Activated CD8-positive, alpha-beta T cell treated with anti-CD3 and anti-CD28 coated beads, Interleukin-2, amount 10 ng/mL, durations not matched to agents 7 days and 5 days (primary cell): ENCODE measurements at places on chromosomes 13 and 19. TPM values are rescaled to one million over a fixed set of nuclear protein-coding genes. Genes with fewer than 3 reads are reported as not detected.

DNA sequence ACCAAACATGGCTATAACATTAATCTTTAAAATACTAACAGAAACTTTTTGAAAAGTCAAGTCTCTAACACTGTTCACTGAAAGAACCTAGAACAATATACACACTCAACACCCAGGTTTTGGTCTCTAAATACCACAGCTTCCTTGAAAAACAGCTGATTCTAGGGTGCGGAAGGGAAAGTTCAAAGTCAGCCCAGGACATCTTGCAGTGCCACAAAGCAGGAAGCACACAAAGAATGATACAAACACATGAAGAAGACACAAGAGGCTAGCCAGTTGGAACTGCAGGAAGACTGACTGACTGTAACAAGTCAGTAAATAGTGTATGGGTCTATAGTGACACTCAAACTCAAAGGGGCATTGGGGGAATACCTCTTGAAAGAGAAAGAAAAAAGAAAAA, 4.6 kb downstream of the DEDD2 start:
- peak overlapping the region; percentile 9 for H3K4me3 ChIP-seq
- peaks cover 59% of the 10 kb centered on the region for H3K4me1 ChIP-seq
- no peak for DNase-seq
- H3K27ac ChIP-seq: peak overlapping the region; percentile 68

FFAR1 gene
- not detected for total RNA-seq

SACS gene
- total RNA-seq: 30.6 TPM

CYP2A6 gene
- total RNA-seq: not detected

WDR87 gene
- total RNA-seq: not detected

- H3K27me3 ChIP-seq: peaks cover 6% of the 10 kb centered on the region
- H3K27ac ChIP-seq: peak overlapping the region; percentile 5
- DNase-seq: no peak
- no peaks in the 10 kb centered on the region for H3K36me3 ChIP-seq
- peaks cover 4% of the 10 kb centered on the region for H3K4me1 ChIP-seq
- no peak overlapping the region for H3K4me3 ChIP-seq
Observed at GRCh38 chr19:51693819-51694218, 689 bp downstream of the SPACA6 start.

DNA sequence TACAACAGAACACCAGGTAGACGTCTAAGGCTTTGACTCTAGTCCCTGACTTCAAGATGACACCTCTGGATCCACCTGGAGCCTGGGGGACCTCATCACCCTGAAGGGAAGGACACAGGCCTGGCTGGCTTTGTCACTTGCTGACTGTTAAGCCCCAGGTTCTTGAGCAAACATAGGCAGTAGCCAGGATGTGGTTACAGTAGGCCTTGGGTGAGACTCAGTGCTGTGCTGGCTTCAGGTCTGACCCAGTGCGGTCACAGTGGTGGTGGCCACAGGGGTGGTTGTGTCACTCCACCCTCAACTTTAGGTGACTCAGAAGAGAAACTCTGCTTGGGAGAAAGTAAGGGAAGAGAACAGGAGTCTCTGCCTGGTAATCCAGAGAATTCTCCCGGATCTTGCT, 497.8 kb downstream of the UQCRFS1 start:
- DNase-seq: no peak
- H3K4me3 ChIP-seq: no peak overlapping the region
- H3K27ac ChIP-seq: no peak overlapping the region
- H3K27me3 ChIP-seq: no peaks in the 10 kb centered on the region

RPL18A gene
- total RNA-seq: 2,184 TPM

- H3K4me3 ChIP-seq: no peak overlapping the region
- DNase-seq: no peak
- H3K36me3 ChIP-seq: no peaks in the 10 kb centered on the region
- peaks cover 38% of the 10 kb centered on the region for H3K27me3 ChIP-seq
- no peak overlapping the region for H3K27ac ChIP-seq
Observed at GRCh38 chr19:34481861-34482379, 362 bp downstream of the WTIP start.

GRCh38 chr13:99033814-99034213, 56.0 kb upstream of the DOCK9 start:
- H3K27ac ChIP-seq: no peak overlapping the region
- H3K4me1 ChIP-seq: peaks cover 15% of the 10 kb centered on the region
- no peak overlapping the region for H3K4me3 ChIP-seq
- H3K27me3 ChIP-seq: no peaks in the 10 kb centered on the region
- peaks cover 34% of the 10 kb centered on the region for H3K36me3 ChIP-seq
- DNase-seq: no peak

GRCh38 chr13:72505376-72505775, 222.1 kb downstream of the MZT1 start:
- no peaks in the 10 kb centered on the region for H3K36me3 ChIP-seq
- no peak overlapping the region for H3K27ac ChIP-seq
- H3K4me3 ChIP-seq: no peak overlapping the region
- H3K4me1 ChIP-seq: no peaks in the 10 kb centered on the region
- no peaks in the 10 kb centered on the region for H3K27me3 ChIP-seq

DNA sequence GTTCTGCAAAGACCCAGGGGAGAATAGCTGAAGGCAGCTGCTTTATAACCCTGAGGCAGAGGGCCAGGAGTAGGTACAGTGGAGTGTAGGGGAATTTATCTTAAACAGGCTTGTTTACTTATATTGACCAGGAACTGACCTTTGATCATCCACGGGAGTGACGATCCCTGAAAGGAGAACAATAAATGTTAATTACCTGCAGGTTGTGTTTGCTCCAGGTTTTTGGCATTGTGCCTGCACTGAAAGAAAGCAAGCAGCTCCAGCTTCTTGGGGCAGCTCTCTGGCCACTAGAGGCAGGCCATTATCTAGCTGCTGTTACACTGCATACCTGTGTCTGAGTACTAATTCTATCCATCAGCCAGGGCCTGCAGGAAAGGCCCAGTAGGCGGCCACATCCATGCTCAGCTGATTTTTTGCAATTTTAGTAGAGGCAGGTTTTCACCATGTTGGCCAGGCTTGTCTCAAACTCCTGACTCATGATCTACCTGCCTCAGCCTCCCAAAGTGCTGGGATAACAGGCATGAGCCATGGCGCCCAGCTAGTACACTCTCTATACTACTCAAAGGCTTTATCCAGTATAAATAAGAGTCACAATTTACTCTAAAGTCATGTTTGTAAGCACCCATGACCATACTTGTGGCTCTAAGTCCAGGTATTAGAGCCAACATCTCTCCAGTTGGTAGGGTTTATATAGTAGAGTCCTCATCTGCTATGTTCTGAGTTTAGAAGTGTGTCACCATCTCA, 8.5 kb upstream of the ZNF91 start:
- H3K4me3 ChIP-seq: no peak overlapping the region
- H3K36me3 ChIP-seq: no peaks in the 10 kb centered on the region
- no peaks in the 10 kb centered on the region for H3K27me3 ChIP-seq
- no peak for DNase-seq

DNA sequence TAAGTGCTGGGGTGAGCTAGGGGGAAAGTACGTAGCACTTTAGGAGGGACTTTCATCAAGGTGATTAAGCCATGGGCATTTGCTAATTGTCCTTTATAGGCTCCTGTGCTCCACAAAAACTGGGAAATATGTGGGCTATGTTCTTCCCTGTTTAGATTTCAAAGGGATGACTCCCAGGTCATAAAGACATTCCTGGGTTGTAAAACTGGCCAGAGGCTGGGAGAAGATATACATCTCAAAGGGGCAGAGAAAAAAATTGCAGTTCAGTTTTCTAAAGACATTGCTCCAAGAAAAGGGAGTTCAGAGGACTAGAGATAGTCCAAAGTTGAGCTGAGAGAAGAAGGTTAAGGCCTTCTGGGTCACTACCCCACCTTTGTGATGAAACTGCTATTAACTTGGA, 204.8 kb downstream of the MYO16 start:
- H3K27ac ChIP-seq: no peak overlapping the region
- DNase-seq: no peak
- no peak overlapping the region for H3K4me3 ChIP-seq
- no peaks in the 10 kb centered on the region for H3K36me3 ChIP-seq
- no peaks in the 10 kb centered on the region for H3K4me1 ChIP-seq

DNA sequence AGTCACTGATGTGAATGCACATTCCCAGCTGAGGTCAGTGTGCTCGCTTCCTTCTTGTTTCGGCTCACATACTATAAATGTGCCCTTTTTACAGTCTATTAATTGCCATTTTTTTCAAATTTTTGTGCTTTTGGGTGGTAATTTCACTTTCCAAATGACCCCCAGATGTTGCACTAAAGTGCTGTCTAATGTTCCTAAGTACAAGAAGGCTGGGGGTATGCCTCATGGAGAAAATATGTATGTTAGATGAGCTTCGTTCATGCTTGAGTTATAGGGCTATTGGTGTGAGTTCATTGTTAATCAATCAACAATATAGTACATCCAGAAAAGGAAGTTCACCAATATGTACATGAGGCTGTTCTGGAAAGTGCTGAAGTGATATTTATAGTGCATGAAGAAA, 84.7 kb downstream of the KL start:
- H3K4me3 ChIP-seq: no peak overlapping the region
- no peaks in the 10 kb centered on the region for H3K4me1 ChIP-seq
- H3K36me3 ChIP-seq: no peaks in the 10 kb centered on the region
- H3K27ac ChIP-seq: no peak overlapping the region
- no peak for DNase-seq
- H3K27me3 ChIP-seq: peaks cover 5% of the 10 kb centered on the region

GRCh38 chr13:73288596-73288995, 229.8 kb downstream of the KLF5 start:
- no peak overlapping the region for H3K27ac ChIP-seq
- peaks cover 12% of the 10 kb centered on the region for H3K27me3 ChIP-seq
- no peak for DNase-seq
- peaks cover 5% of the 10 kb centered on the region for H3K4me1 ChIP-seq

DNA sequence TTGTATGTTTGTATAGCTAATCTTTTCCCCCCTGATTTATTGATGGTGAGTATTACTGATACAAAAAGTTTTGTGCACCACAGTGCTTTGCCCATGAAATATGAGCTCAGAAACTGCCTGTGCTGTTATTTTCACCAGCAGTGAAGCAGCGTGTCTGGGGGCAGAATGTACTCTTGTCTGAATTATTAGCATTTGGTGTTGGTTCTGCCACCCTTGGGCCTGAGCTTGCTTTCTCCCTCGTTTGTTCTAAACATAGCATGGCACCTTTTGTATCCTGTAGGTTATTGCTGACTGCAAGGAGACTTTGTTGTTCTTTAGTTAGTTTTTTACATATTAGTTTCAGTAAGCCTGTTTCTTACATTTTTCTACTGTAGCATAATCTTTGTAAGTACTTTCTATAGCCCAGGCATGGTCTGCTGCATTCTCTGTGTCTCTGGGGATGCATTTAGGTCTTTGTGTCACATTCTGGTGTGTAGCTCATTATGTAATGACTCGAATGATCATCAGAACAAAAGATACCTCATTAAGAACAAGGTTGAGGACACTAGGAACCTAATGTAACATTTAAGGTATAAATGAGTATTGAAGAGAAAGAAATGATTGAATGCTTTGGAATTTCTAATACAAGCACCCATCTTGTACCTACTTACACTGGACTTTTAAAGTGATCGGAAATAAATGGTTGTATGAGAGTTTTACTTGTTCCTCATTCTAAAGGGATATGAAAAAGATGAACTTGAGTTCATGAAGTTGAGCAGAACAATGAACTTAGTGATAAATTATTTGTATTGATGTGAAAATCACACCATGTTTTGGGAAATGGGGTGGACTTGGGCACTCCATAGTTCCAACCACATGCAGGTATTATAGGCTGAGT, 50.3 kb upstream of the GPI start:
- peaks cover 18% of the 10 kb centered on the region for H3K4me1 ChIP-seq
- no peak overlapping the region for H3K4me3 ChIP-seq
- no peak overlapping the region for H3K27ac ChIP-seq
- no peak for DNase-seq

GRCh38 chr13:110965038-110965754, 50.3 kb upstream of the ANKRD10 start:
- peaks cover 5% of the 10 kb centered on the region for H3K27me3 ChIP-seq
- peak overlapping the region; percentile 67 for H3K27ac ChIP-seq
- H3K4me3 ChIP-seq: no peak overlapping the region
- peak; percentile 35 for DNase-seq
- peaks cover 17% of the 10 kb centered on the region for H3K36me3 ChIP-seq
- peaks cover 13% of the 10 kb centered on the region for H3K4me1 ChIP-seq

- H3K27ac ChIP-seq: no peak overlapping the region
- no peak for DNase-seq
- H3K4me1 ChIP-seq: peaks cover 2% of the 10 kb centered on the region
- peaks cover 3% of the 10 kb centered on the region for H3K36me3 ChIP-seq
- no peaks in the 10 kb centered on the region for H3K27me3 ChIP-seq
Observed at GRCh38 chr19:5024282-5024681, 55.4 kb downstream of the KDM4B start.

DNA sequence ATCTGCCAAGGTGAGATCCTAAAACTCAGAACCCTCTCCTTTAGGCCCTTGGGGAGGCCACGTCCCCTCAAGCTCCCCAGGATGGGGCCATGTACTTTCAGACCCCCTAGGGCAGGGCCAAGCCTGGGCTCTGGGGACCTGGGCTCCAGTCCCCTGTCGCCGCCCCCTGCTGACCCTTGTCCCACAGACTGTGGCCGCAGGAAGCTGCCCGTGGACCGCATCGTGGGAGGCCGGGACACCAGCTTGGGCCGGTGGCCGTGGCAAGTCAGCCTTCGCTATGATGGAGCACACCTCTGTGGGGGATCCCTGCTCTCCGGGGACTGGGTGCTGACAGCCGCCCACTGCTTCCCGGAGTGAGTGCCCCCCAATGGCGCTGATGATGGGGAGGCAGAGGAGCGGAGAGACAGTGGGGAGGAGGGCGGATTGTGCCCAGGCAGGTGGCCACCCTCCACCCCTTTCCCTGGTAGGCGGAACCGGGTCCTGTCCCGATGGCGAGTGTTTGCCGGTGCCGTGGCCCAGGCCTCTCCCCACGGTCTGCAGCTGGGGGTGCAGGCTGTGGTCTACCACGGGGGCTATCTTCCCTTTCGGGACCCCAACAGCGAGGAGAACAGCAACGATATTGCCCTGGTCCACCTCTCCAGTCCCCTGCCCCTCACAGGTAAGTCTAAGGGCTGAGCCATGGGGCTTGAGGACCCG, 18.8 kb downstream of the HPN start:
- H3K27me3 ChIP-seq: no peaks in the 10 kb centered on the region
- no peaks in the 10 kb centered on the region for H3K4me1 ChIP-seq
- H3K36me3 ChIP-seq: no peaks in the 10 kb centered on the region
- no peak overlapping the region for H3K4me3 ChIP-seq
- no peak overlapping the region for H3K27ac ChIP-seq
- DNase-seq: no peak

GRCh38 chr19:28388988-28389387, 824.0 kb downstream of the UQCRFS1 start:
- peaks cover 22% of the 10 kb centered on the region for H3K4me1 ChIP-seq
- H3K36me3 ChIP-seq: no peaks in the 10 kb centered on the region
- no peak overlapping the region for H3K27ac ChIP-seq
- DNase-seq: no peak
- no peak overlapping the region for H3K4me3 ChIP-seq

GRCh38 chr19:14088634-14089411, 1.7 kb downstream of the SAMD1 start:
- peaks cover 24% of the 10 kb centered on the region for H3K4me1 ChIP-seq
- H3K27me3 ChIP-seq: no peaks in the 10 kb centered on the region
- peak overlapping the region; percentile 66 for H3K27ac ChIP-seq

ACER1 gene
- total RNA-seq: 0.29 TPM

DNA sequence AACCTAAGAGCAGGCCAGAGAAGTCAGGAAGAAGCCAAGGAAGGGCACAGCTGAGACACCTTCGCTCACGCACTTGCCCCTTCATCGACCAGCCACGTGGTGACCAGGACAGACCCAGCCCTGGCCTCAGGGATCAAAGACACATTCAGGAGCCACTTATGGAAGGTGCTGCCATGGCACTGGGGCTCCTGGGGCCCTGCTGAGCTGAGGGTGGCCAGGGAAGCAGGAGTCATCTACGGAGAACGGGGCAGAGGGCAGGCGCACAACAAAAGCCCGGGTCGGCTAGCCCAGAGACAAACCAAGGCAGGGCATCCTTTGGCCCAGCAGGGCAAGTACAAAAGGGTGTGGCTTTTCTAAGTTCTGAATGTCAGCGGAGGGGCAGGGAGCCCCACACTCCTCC, 2.3 kb downstream of the PLPP2 start:
- H3K27ac ChIP-seq: no peak overlapping the region
- H3K36me3 ChIP-seq: no peaks in the 10 kb centered on the region
- no peak overlapping the region for H3K4me3 ChIP-seq
